ENCODE measurements at places on chromosomes 6 and 20. TPM values are rescaled to one million over a fixed set of nuclear protein-coding genes. Genes with fewer than 3 reads are reported as not detected.

Gene GSTA1
- total RNA-seq: not detected

GRCh38 chr20:35600176-35600992, 15.2 kb upstream of the SPAG4 start:
- no peak for DNase-seq
- H3K36me3 ChIP-seq: no peaks in the 10 kb centered on the region
- no peak overlapping the region for H3K27ac ChIP-seq
- H3K4me1 ChIP-seq: peaks cover 19% of the 10 kb centered on the region
- H3K27me3 ChIP-seq: peaks cover 20% of the 10 kb centered on the region

Gene RIMS1
- total RNA-seq: not detected

GRCh38 chr20:9672981-9673380, 158.6 kb downstream of the LAMP5 start:
- H3K36me3 ChIP-seq: no peaks in the 10 kb centered on the region
- DNase-seq: no peak
- H3K4me3 ChIP-seq: no peak overlapping the region
- H3K4me1 ChIP-seq: no peaks in the 10 kb centered on the region
- H3K27me3 ChIP-seq: no peaks in the 10 kb centered on the region
- no peak overlapping the region for H3K27ac ChIP-seq

- H3K4me1 ChIP-seq: peaks cover 45% of the 10 kb centered on the region
- no peak overlapping the region for H3K27ac ChIP-seq
- H3K36me3 ChIP-seq: no peaks in the 10 kb centered on the region
- no peak overlapping the region for H3K4me3 ChIP-seq
- no peaks in the 10 kb centered on the region for H3K27me3 ChIP-seq
Measured at GRCh38 chr6:169989594-169989993, 238.2 kb downstream of the ERMARD start.

DNA sequence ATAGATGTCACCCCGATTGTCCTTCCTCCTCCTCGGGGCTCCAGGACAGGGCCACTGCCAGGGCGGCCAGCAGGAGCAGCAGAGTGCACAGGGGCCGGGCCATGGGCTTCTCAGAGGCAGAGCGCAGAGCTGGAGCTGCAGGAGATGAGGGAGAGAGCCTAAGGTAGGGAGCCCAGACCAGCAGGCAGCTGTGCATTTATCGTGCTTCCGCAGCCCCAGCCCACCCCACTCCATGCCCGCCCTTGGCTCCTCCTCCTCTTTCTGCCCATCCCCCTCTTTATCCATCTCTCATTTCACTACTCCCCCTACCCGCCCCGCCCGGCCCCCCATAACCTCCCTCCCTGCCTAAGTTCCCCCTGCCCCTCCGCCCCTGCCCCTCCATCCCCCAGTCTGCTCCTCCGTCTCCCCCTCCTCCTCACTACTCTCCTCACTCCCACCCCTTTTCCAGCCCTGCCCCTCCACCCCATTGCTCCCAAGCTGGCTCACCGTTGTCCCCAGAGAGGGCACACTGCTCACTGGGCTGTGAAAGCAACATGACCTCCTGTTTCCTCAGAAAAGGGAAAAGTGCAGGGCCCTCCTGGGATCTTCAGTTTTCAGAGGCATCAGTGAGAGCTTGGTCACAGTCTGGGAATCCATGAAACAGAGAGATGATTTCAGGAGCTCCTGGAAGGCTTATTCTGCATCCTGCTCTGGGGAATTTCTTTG, 25.5 kb upstream of the CST1 start:
- no peaks in the 10 kb centered on the region for H3K4me1 ChIP-seq
- no peaks in the 10 kb centered on the region for H3K36me3 ChIP-seq
- no peak overlapping the region for H3K27ac ChIP-seq
- DNase-seq: no peak

GRCh38 chr6:54737247-54737646, 109.3 kb upstream of the FAM83B start:
- H3K4me3 ChIP-seq: no peak overlapping the region
- no peaks in the 10 kb centered on the region for H3K27me3 ChIP-seq

- H3K27me3 ChIP-seq: peaks cover 17% of the 10 kb centered on the region
- H3K4me1 ChIP-seq: peaks cover 16% of the 10 kb centered on the region
- no peak overlapping the region for H3K4me3 ChIP-seq
- no peak overlapping the region for H3K27ac ChIP-seq
- H3K36me3 ChIP-seq: no peaks in the 10 kb centered on the region
- DNase-seq: no peak
Measured at GRCh38 chr6:106975738-106976064, 1.2 kb upstream of the CD24 start.

DNA sequence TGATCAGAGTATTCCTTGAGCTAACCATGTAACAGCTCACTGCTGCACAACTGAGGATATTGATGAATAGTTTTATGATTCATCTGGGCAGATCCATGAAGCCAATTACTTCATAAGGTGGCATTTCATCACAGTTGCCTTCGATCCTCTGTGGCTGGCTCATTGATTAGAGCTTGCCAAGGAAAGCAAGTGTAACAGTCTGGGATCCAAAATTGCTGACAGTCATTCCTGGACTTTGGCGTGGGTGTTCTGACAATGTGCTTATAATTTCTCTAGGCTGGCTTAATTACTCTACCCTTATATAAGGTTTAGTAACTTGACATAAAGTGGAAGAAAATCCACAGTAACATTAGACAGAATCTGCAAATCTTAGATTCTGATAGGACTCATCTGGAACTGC, 551.3 kb upstream of the CDH4 start:
- no peak overlapping the region for H3K4me3 ChIP-seq
- H3K4me1 ChIP-seq: no peaks in the 10 kb centered on the region
- no peaks in the 10 kb centered on the region for H3K27me3 ChIP-seq
- no peaks in the 10 kb centered on the region for H3K36me3 ChIP-seq
- no peak for DNase-seq

DNA sequence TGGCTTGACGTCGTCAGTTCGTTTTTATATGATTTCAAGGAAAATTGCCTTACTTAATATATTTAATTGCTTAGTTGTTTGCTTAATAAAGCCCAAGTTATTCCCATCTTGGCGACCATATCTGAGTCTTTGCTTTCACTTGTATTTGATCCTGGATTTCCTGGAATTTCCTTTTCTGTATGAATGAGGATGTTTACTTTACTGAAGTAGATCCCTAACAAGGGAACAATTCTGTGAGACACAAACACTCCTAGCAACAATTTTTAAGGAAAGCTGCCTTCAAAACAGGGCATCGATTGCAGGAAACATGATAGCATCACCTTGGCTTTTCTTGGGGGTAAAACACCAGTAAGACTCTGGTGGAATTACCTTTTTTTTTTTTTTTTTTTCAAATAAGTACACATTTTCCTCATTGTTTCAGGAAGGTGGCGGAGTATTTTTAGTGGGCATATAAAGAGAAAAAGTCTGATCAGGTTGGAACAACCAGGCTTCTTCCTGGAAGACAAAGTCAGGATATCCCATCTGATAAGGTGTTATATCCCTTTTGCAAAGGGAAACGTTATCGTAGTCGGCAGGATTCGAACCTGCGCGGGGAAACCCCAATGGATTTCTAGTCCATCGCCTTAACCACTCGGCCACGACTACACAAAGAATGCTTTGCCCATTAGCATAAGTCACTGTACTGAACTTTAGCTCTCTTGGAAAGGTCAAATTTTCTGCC, 68.5 kb upstream of the ZNF184 start:
- H3K4me3 ChIP-seq: no peak overlapping the region
- no peaks in the 10 kb centered on the region for H3K4me1 ChIP-seq
- no peaks in the 10 kb centered on the region for H3K36me3 ChIP-seq
- no peak for DNase-seq
- H3K27ac ChIP-seq: no peak overlapping the region
- H3K27me3 ChIP-seq: peaks cover 38% of the 10 kb centered on the region

- no peaks in the 10 kb centered on the region for H3K4me1 ChIP-seq
- H3K27ac ChIP-seq: no peak overlapping the region
- DNase-seq: no peak
- no peaks in the 10 kb centered on the region for H3K36me3 ChIP-seq
- H3K4me3 ChIP-seq: no peak overlapping the region
Measured at GRCh38 chr6:133085896-133086295, 155.3 kb upstream of the EYA4 start.

Gene GPSM3
- total RNA-seq: 216 TPM

Gene CST4
- total RNA-seq: not detected

Gene LY6G6F
- 3.2 TPM for total RNA-seq

DNA sequence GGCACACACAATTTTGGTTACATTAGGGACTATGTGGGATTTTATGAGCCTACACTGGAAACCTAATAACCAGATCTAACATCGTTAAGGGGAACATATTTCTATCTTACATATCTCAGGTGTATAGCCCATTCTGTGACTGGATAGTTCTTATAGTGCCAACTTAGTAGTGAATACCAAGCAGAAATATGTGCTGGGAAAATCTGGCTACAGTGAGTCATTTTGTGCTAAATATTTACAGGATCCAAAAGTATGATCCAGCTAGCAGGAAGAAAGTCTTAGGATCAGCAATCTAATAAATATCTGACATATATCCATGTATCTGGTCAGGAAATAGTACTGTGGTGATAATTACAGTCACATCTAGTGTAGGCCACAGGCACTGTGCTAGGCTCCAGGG, 94.6 kb upstream of the INSM1 start:
- no peak overlapping the region for H3K4me3 ChIP-seq
- H3K4me1 ChIP-seq: peaks cover 4% of the 10 kb centered on the region
- H3K27me3 ChIP-seq: peaks cover 5% of the 10 kb centered on the region
- DNase-seq: no peak

Gene BPIFB4
- total RNA-seq: not detected

GRCh38 chr6:160356074-160356744, 8.0 kb downstream of the SLC22A3 start:
- no peaks in the 10 kb centered on the region for H3K27me3 ChIP-seq
- no peak for DNase-seq
- H3K27ac ChIP-seq: no peak overlapping the region
- H3K36me3 ChIP-seq: no peaks in the 10 kb centered on the region
- no peaks in the 10 kb centered on the region for H3K4me1 ChIP-seq
- no peak overlapping the region for H3K4me3 ChIP-seq

All from natural killer cell (primary cell).